Airway epithelial cell (primary cell): ENCODE measurements at places on chromosomes 11 and 22. TPM values are rescaled to one million over a fixed set of nuclear protein-coding genes. Genes with fewer than 3 reads are reported as not detected.

The CCDC81 gene
- 0.28 and 0.37 TPM in 2 replicates for total RNA-seq

The YAP1 gene
- 81.4 and 140 TPM in 2 replicates for total RNA-seq

The LRRC51 gene
- total RNA-seq, result 4.6 and 6.1 TPM in 2 replicates

The STK33 gene
- 2.4 and 8.3 TPM in 2 replicates for total RNA-seq

The BAIAP2L2 gene
- 0.35 and 0.51 TPM in 2 replicates for total RNA-seq

The PDGFB gene
- 3.0 and 3.3 TPM in 2 replicates for total RNA-seq
